ENCODE measurements at places on chromosomes 6 and 20.

GRCh38 chr6:36729161-36729524 lies 31.5 kb downstream of the RAB44 start:
- no peak for DNase-seq

GRCh38 chr6:144344646-144345045 lies 59.5 kb downstream of the UTRN start:
- no peak for DNase-seq

GRCh38 chr6:88945415-88946008 lies 17.9 kb downstream of the RNGTT start:
- no peak for DNase-seq

- no peak for DNase-seq
These were observed 46.7 kb downstream of the CD2AP start for GRCh38 chr6:47524136-47524845.

- DNase-seq: no peak
These were observed 122.9 kb downstream of the CLIC5 start for GRCh38 chr6:45892696-45893245.

- no peak for DNase-seq
These were observed 67.2 kb downstream of the FOXO3 start for GRCh38 chr6:108627692-108628550.

DNA sequence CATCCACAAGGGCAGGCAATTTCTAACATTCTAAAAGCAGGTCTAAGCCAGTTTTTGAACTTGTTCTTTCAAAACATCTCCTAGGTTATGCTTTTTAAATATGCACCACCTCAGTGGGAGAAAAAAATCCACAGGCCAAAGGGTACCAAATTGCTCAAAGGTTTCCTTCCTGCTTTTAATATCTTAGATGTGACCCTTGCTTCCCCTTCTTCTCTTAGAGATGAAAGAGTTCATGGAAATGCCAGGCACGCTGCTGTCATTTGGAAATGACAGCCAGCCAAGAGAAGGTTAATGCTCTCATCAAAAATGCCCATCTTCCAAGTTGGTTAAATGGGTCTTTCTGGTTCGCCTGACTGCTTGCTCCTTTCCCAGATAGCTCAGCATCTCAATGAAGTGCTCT lies 497.1 kb downstream of the CD83 start:
- DNase-seq: no peak

DNA sequence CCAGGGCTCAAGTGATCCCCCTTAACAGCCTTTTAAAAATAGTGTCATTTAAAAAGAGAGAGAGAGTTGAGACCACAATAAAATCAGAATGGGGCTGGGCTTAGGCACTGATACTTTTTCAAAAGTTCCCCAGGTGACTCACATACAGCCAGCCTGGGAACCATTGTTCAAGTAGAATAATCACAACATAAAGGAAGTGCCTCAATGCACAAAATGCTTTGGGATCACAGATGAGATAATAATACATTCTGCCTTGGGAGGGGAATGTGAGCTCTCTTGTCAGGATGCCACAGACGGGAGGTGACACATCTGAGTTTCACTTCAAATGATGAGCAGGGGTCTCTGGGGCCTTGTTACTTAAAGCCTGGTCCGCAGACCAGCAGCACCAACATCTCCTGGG lies 34.0 kb upstream of the GABRR1 start:
- DNase-seq: no peak

- DNase-seq: no peak
These were observed 413.3 kb downstream of the ESR1 start for GRCh38 chr6:152220786-152221185.

GRCh38 chr6:127332383-127332961 lies 10.9 kb downstream of the ECHDC1 start:
- no peak for DNase-seq

GRCh38 chr20:17808357-17808756 lies 108.6 kb downstream of the BANF2 start:
- DNase-seq: no peak

- no peak for DNase-seq
These were observed 89.9 kb downstream of the SEL1L2 start for GRCh38 chr20:13900496-13900895.

DNA sequence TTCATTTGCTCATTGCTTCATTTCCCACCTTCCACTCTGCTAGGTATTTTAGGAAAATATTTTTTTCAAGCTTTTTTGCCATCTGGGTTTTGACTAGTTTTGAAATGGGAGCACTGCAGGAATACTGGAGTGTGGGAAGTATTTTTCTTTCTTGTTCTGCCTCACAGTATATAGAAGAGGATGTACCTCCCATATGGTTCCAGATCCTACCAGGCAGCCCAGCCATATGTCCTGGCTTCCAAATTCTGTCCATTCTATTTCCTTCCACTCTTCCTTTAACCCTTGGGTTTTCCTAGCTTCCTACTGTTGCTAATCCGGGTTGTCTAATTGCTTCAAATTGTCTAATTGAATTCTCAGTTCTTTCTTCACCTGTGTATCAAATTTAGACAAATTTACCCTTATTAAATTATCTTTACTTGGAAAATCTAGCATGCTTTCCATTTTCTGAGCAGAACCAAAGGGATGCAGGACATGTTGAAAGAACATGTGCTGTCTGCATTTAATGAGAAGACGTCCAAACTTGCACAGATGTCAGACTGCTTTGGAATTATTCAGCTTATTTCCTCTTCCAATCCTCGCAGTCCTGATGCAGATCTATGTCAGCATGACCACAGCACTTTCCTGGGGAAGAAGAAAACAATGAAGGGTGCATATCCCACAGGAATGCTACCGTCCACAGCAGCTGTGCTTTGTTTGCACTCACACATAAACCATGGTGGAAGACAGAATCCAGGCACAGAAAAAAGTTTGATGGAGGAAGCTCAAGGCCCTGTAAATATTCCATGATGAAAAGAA lies 1273.9 kb upstream of the MAP3K7 start:
- no peak for DNase-seq

DNA sequence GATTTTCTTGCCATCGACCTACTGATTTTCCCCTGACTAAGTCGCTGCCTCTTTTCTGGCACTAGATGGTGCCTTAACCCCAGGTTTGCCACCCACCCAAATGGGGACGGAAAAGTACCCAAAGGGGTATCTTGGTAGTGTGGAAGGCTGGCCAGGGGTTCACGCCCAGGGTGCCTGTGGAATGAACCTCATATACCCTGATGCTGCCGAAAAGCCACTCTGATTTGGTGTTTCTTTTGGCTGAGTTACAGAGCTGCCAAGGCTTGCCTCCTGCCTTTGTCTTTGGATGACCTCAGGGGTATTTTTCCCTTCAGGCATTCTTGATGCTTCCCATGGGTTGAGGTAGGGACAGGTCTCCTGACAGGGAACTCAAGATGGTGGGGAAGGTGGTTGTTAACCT lies 78.1 kb downstream of the MAP3K7 start:
- no peak for DNase-seq

DNA sequence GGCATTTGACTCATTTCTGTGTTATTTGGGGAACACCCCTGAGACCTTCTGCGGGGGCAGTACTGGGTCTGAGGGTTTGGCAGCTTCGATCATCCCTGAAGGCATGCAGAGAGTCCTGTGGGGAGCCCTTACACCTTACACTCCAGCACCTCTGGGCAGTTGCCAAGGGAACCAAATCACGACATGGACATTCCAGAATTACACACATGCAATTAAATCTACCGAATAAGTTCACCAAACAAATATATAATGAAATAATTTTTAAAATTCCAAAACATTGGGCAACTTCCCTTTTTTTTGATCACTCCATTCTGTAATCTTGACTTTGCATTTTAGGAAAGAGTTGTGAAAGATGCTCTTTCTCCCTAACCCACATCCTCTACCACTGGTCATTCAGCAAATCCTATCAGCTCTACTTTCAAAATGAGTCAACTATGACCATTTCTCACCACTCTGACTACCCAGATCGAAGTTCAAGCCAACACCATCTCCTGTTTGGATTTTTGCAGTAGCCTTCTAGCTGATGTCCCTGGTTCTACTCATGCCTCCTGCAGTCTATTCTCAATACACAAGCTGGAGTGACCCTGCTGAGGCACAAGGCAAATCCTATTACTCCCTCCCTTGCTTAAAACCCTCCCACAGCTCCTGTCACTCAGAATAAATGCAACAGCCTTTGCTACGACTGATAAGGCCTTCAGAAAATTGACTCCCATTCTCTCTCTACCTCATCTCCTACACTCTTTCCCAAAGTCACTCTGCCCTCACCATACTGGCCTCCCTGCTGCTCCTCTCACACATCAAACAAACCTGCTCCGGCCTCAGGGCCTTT lies 533.3 kb downstream of the HACE1 start:
- DNase-seq: no peak

DNA sequence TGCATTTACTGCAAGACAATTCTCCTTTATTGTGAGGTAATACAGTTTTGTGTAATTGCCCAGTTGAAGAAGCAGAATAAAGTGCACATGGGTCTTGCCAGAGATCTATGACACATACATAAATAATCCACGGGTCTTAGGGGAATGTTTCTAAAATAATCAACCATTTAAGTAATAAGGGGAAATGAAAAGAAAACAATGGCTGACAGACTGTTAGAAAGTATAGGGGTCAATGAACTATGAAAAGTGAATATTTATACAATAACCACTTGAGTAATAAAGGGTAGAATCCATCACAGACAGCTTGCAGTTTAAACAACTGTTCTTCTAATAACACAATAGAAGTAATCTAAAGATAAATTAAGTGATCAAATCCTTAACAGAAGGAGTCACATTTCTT lies 477.2 kb downstream of the EYS start:
- DNase-seq: no peak

DNA sequence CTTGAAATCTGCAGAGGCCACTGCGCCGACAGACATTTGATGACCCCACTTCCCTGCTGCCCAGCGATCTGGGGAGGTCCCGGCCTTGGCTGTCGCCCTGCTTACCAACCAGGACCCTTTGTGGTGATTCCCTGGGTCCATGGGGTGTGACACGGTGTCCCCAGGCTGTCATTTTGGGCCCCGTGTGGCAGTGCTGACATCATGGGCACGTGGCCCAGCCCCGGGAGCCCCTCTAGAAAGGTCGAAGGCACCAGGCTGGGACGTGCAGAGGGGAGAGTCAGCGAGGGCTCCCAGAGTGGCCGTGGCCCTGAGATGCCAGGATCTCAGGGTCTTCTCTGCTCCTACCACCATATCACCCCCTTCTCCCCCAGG lies 170.0 kb downstream of the TAF4 start:
- DNase-seq: no peak

DNA sequence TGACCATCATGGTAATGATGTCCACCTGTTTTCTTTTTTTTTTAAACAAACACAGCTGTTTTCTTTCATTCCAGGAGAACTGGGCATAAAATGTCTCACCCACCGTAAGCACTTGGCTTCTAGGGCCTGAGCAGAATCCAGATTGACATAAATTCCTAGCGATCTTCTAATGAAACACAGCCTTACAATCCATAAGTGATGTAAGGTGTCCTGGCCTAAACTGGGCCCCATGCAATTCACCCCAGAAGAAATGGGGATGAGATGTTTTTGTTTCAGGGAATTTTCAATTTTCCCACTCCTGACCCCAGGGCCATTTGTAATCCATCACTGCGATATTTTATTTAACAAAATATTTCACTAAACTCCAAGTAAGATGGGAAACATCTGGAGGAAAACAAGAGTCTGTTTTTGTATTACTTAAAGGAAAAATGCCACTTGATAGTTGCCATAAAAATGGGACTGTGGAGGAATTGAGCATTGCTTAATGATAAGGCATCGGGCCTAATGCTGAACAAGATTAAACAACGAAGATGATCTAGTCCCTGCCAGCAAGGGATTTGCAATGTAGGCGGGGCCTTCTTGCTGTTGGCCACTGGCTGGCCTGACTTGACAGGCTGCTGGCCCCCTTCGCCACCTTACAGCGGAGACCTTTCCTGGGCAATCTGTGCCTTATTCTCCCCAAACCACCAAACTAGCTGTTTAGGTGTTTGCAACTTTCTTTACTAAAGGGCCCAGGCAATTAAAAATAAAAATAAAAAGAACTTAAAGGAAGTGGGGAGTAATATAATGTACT lies 183.7 kb downstream of the CD109 start:
- no peak for DNase-seq

- DNase-seq: no peak
These were observed 30.2 kb upstream of the MAN1A1 start for GRCh38 chr6:119379809-119380208.

DNA sequence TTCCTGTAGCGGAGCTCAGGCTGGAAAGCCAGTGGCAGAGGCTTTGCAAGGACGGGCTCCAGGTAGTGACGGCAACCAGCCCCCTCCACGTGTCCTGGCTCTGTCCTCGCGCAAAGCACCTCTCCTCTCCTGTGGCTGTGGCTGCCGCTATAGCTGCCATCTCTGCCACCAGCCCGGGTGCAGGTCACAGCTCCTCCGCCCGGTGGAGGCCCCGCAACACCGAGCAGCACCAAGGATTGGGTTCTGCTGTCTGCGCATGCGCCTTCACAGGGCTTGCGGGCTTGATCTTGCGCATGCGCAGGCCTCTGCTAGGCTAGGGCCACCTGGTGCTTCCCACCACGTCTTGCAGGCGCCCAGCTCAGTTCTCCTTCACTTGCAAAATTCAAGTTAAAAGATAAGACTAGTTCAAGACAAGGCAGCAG lies 625.4 kb downstream of the QKI start:
- DNase-seq: peak; percentile 46

DNA sequence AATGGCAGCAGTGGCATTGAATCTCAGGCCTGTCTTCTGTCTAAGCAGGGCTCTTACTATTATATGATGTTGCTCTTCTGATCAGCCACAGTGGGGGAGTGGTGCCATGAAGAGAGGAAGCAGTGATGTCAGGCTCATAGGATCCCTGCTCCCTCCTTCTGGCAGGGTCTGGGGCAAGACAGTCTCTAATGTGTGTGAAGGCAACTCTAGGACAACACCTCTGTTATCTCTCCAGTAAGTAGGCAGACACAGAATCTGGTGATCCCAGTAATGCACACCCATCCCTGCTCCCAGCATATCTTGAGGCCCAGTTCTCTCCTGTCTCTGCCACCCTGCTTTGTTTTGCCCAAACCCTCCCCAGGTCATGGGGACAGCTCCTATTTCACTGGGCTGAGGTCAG lies 8.8 kb downstream of the C20orf202 start:
- DNase-seq: no peak

GRCh38 chr6:3252369-3252768 lies 6.4 kb upstream of the PSMG4 start:
- no peak for DNase-seq

DNA sequence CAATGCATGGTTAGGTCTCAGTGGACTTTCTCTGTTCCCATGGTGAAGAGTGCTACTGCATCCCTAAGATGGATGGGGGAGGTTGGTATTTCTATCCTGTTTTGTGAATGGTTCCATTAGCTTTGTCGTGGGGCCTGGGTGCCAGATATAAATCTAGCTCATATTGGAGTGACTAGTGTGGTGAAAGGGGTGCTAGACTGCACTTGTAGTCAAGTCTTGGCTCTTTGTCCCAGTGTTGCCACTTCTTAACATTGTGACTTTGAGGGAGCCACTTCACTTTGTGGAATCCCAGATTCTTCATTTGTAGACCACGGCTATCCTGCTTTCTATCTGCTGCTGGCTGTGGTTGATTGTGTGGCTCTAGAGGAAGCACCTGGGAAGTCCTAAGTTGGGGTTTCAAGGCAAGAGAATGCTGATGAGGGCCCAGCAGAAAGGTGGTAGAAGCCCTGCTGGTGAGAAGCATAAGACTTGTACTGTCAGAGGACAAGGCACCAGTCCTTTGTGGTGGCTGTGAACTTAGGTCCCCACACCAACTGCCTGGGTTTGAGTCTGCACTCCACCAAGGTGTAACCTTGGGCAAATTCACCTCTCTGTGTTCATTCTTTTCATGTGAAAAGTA lies 44.1 kb downstream of the VAPB start:
- no peak for DNase-seq

- no peak for DNase-seq
These were observed 33.7 kb upstream of the HBS1L start for GRCh38 chr6:135088281-135088680.

GRCh38 chr20:56828402-56828801 lies 199.3 kb downstream of the TFAP2C start:
- DNase-seq: no peak

All from renal cortex interstitium (tissue), 15 donors.